RPMI7951 (cell line): ENCODE measurements at places on chromosomes 7 and 10.

DNA sequence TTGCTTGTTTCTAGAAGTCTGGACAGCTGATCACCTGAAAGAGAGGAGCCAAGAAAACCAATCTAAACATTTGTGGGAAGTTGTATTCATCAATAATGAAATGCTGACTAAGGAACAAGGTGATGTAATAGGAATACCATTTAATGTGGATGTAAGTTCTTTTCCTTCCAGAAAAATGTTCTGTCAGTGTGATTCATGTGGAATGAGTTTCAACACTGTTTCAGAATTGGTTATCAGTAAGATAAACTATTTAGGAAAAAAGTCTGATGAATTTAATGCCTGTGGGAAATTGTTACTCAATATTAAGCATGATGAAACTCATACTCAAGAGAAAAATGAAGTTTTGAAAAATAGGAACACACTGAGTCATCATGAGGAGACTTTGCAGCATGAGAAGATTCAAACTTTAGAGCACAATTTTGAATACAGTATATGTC lies 39.8 kb upstream of the ZNF37A start:
- no peak for DNase-seq

DNA sequence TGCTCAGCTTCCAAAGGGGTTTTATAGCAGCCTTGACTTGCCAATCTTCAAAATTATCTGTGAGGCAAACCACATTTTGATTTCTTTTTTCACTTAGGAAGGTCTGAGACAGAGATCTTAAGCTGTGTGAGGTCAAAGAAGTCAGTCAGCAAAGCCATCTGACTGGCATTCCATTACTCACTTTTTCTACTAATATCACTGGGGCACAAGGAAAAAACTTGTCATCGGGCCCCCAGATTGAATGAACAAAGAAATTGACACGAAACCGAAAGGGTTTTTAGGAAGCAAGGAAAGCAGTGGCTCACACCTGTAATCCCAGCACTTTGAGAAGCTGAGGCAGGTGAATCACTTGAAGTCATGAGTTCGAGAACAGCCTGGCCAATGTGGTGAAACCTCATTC lies 78.5 kb upstream of the FRMD4A start:
- no peak for DNase-seq

GRCh38 chr7:25642849-25643248 lies 414.6 kb upstream of the NPVF start:
- no peak for DNase-seq

- no peak for DNase-seq
These were observed 2.9 kb downstream of the GPR37 start for GRCh38 chr7:124762611-124763143.

DNA sequence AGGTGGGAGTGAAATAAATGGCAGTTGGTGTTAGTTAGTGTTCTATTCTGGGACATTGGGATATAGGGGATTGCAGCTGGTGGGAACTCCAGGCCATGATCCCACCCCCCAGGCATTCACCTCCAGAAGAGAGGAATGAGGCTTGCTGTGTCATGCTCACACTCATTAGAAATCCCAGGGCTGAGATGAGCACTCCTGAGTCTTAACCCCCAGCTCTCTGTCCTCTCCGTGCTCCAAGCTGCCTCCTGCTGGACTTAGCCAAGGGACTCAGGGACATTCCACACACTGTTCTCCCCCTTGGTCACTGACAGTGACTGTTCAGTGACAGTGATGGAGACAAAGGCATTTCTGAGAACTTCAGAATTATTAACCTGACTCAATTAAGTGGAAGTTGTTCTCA lies 21.5 kb downstream of the CYP26A1 start:
- DNase-seq, result no peak

- peak; percentile 100 for DNase-seq
These were observed 37.0 kb downstream of the FAM20C start for GRCh38 chr7:229184-229964.
